Fibroblast of the aortic adventitia (primary cell): ENCODE measurements at places on chromosomes 16 and 17.

GRCh38 chr16:89484923-89485679 is 5.3 kb downstream of the ANKRD11 start:
- no peak for DNase-seq

DNA sequence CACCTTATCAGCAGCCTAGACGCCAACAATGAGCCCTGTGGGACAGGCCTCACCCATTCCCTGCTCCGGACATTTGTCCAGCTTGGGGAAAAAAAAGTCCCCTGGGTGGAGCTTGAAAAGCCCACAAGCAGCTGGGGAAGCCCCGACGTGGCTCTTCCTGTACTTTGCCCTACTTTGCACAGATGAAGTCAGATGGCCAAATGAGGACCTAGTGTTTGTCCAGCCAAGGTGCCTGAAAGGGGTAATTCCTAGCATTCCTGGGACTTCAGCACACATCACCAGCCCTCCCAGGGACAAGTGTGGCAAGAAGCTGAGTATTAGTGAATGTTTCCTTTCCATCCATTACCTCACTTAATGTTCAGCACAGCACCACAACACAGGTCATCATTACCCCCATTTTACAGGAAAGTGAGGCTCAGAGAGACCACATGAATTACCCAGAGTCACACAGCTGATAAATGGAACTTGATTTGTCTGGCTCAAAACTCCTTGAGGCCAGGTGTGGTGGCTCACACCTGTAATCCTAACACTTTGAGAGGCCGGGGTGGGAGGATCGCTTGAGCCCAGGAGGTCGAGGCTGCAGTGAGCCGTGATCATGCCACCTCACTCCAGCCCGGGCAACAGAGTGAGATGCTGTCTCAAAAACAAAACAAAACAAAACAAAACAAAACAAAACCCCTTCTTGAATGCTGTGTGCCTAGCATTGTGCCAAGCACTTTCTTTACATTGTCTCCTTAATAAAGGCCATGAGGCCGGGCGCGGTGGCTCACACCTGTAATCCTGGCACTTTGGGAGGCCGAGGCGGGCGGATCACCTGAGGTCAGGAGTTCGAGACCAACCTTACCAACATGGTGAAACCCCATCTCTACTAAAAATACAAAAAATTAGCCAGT is 19.9 kb upstream of the PLLP start:
- peak; percentile 81 for DNase-seq

DNA sequence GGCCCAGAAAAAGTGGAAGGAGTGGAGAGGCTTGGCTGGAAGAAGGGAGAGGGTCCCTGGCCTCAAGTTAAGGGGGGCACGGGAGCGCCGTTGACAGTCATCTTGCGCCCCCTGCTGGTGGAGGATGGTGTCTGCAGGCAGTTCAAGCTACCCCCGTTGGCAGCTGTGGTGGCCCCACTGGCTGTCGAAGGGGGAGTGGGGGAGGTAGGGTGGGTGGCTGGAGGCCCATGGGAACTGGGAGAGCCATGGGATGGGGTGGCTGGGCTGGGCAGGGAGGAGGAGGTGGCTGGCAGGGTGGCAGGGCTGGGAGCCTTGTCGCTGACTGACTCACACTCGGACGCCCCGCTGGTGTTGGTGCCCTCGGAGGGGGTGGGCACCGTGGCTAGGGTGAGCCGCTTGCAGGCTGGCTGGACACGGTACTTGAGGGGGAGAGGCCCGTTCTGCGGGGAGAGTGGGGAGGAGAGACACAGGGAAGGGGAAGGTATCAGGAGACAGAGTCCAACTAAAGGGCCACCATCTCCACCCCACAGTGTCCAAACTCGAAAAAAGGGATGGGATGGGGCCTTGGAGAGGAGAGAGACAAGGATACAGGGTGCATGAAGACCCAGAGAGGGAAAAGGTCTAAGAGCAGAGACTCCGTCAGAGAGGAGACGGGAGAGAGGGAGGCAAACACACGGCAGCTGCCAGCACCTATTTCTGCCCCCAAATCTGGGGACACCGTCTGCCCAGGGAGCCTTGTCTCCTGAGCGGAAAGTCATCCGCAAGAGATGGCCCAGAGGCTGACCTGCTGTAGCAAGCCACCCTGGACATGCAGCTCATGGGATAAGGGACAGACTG is 5.2 kb downstream of the CISD3 start:
- peak; percentile 33 for DNase-seq

DNA sequence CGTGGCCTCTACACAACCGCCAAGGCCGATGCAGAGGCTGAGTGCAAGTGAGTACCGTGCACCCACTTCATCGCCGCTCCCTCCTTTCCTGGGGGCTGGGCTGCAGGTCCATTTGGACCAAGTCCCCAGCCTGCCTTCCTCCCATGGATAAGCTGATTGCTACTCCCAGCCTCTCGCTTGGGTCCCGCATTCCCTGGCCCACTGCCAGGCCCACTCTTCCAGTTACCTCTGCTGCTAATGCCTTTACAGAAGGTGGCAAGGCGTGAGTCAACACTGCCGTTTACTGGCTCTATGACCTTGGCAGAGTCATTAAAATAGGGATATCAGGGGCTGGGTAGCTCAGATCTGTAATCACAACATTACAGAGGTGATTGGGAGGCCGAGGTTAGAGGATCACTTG is 11.2 kb downstream of the SULT1A2 start:
- no peak for DNase-seq

DNA sequence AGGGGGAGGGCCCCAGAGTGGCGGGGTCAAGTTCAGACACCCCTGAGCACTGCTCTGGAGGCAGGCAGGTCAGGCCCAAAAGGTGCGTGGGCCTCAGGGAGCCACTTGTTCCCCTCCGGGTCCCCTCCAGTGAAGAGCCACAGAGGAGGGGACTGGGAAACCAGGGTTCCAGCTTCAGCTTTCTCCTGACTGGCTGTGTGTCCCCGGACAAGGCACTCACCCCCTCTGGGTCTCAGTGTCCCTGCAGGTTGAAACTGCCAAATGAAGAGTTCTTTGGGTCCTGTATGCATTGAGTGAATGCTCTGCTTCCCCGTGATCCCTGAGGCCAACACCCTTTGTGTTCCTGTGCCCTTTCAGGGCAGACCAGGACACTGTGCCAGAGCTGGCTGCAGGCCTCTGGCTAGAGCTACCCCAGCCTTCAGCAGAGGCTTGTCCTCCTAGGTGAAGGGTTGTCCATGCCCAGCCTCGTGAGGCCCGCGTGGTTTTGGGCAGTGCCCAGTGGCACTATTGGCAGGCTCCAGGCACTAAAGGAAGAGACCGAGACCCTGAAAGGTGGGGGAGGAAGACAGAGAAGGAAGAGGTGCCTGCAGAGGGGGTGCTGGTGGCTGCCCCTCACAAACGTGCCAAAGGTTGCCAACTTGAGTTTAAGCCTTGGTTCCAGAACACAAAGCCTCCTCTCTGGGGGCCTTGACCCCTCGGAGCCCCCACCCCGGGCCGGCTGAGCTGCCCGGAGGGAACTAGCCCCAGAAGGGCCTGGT is 13.3 kb upstream of the WNT3 start:
- no peak for DNase-seq

DNA sequence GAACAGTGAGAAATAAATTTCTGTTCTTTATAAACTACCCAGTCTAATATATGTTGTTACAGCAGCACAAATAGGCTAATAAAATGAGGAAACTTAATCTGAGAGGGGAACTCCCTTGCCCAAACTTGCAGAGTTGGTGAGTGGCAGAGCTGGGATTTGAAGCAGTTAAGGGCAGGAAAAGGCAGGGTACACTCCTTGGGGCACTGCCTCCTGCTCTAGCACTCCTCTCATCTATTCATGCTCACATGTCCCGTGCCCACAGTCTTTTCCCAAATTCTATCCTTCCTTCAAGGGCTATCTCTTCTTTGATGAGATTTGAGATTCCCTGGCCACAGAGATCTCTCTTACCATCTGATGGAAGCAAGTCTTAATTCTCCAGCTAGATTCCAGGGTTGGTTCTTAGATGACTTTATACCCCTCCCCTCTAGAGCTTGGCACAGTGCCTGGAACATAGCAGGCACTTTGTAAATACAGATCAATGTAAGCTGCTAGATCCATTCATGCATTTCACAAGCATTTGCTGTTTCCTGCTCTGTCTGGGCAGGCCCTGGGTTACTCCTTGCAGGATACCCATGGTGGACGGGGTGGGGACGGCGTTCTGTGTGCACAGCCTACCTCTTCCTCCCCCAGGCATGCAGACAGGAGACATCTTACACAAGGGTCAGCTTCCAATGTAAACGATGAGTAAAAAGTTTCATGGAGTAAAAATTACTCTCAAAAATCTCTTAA is 39.2 kb upstream of the ABCC12 start:
- peak; percentile 23 for DNase-seq

DNA sequence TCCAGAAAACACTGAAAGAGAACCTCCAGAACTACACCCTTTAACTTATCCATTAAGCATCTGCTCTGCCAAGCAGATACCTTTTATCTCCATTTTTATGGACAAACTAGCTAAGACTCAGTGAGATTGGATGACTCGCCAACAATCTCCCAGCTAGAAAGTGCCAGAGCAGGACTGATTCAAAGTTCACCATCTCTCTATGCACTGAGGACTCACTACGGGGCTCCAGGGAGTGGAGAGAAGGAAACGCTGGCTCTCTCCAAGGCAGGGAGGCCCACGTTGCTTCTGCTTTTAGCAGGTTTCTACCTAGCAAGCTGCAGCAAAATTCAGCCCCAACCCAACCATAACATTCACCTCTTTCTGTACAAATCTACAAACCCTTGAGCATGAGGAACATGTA is 52.8 kb upstream of the ARHGAP44 start:
- DNase-seq, result no peak

- peak; percentile 88 for DNase-seq
Measured at GRCh38 chr16:54447576-54448440, 161.2 kb upstream of the IRX3 start.

- no peak for DNase-seq
Measured at GRCh38 chr16:62921904-62922303, 885.7 kb upstream of the CDH8 start.

DNA sequence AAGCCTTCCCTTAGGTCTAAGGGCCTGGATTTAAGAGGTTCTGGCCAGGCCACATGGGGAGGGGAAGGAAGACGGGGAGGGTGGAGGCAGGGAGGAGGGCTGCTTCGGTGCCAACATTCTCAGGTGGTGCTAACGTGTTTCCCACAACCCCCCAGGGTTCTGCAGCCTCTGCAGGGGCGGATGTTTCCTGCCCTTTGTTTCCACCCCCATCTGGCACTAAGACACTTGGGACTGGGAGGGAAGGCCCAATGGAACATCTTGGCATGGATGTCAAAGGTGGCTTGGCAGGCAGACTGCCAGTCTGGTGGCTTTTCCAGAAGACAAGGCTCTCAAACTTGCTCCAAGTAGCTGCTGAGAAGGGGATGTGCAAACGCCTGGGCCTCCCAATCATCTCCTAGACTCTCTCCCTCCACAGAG is 12.7 kb downstream of the HIC1 start:
- peak; percentile 73 for DNase-seq

DNA sequence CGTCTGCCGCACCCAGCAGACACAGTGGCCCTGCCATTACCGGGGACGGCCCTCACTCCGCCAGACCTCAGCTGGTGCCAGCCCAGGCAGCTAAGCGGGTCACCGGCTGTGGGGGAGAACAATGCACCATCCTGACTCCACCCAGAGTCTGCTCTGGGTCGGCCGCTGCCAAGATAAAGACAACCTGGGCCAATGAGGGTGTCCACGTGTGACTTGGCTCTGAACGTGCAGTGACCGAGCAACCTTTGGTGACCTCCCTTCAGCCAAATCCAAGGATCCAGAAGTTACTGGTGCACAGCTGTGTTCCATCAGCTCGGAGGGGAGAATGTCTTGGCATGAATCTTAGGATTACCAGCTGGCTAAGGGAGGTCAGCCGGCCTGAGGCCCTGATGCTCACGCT is 155.9 kb downstream of the NTN1 start:
- DNase-seq, result peak; percentile 6

GRCh38 chr17:4834681-4835020 is 1.5 kb downstream of the MINK1 start:
- DNase-seq, result no peak

GRCh38 chr17:81398832-81399411 is 3.7 kb downstream of the BAHCC1 start:
- DNase-seq, result peak; percentile 55

DNA sequence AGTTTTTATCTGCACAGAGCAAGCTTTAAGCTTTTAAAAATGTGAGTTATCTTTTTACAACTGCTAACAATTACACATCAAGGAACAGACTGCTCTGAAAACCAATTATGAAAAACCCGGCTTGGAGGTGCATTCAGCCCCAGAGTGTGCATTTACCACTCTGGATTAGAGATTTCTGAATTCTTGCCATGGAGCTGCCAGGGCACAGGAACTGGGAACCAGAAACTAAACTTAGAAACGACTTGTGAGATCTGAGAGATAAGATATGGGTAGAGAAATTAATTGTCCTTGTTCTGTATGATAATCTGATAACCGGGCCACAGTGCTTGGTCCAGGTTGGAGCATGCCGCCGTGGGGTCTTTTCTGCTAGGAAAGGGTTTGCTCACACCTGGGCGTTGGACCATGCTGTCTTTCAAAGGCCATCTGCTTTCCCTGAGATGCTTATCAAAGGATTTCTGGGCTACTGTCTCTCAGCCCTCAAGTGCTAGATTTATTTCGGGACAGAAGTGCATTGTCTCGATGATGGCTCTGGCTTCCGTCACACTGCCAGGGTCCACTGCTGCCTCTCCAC is 210.0 kb downstream of the MAF start:
- DNase-seq, result no peak

- DNase-seq, result no peak
Measured at GRCh38 chr17:82458885-82459424, 414 bp downstream of the NARF start.

- no peak for DNase-seq
Measured at GRCh38 chr16:54175169-54175551, 111.4 kb downstream of the IRX3 start.

- peak; percentile 43 for DNase-seq
Measured at GRCh38 chr17:56779898-56780777, 53.6 kb downstream of the C17orf67 start.

- peak; percentile 95 for DNase-seq
Measured at GRCh38 chr17:47905221-47905733, 9.2 kb downstream of the SP2 start.

GRCh38 chr16:11248133-11248532 is 7.9 kb downstream of the SOCS1 start:
- DNase-seq, result no peak

DNA sequence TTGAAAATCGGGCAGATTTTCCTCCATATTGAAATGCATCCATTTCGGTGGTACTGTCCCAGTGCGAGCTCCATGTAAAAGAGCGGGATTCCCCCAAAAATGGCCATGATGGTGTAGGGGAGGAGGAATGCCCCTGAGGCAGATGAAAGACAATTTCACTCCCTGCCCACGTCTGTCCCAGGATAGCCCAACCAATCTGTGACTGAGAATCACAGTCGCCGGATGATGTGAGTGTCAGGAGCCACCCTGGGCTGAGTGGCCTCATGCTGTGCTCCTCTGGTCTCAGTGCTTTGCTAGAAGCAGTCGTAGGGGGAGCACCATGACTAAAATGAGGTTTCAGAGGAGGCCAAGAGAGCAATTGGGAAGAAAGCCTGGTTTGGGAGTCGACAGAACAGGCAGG is 16.7 kb downstream of the SLC6A4 start:
- DNase-seq, result no peak

- peak; percentile 68 for DNase-seq
Measured at GRCh38 chr17:42554250-42555121, 1.8 kb downstream of the HSD17B1 start.
